Neural crest cell (in vitro differentiated cells): ENCODE measurements at places on chromosomes 4 and X.
A peak's percentile ranks its signal among the peaks of the same experiment; 100 is the strongest.

DNA sequence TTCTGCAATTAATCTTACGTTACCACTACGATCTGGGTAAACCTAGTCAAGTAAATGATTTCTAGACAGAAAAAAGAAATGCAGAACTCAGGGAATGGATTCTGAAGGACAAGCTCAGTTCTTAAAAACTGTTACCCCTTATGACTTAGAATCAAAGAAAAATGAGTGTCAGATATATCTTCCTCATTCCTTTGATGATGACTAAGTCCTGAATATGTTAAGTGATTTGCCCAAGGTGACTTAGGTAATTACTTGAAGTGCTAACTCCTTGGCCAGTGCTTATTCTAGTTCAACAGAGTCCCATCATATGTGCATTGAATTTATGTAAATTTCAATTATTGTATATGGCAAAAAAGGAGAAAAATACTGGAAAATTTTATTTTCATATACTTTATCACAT, 92.5 kb downstream of the PPEF1 start:
- H3K27me3 ChIP-seq = no peaks in the 10 kb centered on the region
- no peaks in the 10 kb centered on the region for H3K36me3 ChIP-seq
- H3K27ac ChIP-seq = no peak overlapping the region
- no peaks in the 10 kb centered on the region for H3K4me1 ChIP-seq
- no peak overlapping the region for H3K4me3 ChIP-seq

- no peaks in the 10 kb centered on the region for H3K27me3 ChIP-seq
- H3K4me3 ChIP-seq = no peak overlapping the region
- no peak overlapping the region for H3K27ac ChIP-seq
These were observed 436.2 kb downstream of the FAT4 start for GRCh38 chr4:125750828-125751466.

DNA sequence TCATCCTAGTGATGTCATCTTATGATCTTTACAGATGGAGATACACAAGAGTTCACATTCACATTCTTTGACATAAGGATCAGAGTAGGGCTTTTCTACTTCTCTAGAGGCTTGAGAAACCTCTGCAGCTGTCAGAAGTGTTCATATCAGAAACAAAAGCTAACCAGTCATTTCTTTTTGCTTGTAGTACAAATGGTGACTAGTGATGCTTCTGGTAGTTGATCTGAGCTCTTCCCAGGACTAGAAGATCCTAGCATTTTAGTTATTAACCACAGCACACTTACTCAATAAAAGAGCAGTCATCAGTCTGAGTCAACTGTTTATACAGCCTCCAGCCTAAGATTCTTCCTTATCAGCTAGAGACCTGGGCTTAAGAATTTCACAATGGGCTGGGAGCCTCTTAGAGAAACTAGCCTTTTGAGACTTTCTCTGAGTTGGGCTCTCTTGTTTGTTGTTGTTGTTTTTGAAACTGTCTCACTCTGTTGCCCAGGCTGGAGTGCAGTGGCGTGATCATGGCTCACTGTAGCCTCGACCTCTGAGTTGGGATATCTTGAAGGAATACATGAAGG, 84.1 kb downstream of the TMEM164 start:
- peaks cover 9% of the 10 kb centered on the region for H3K36me3 ChIP-seq
- H3K27me3 ChIP-seq = no peaks in the 10 kb centered on the region
- H3K4me3 ChIP-seq = no peak overlapping the region
- DNase-seq = no peak

GRCh38 chr4:38099908-38100407, 139.8 kb downstream of the PTTG2 start:
- H3K4me1 ChIP-seq = peaks cover 4% of the 10 kb centered on the region
- H3K36me3 ChIP-seq = peaks cover 9% of the 10 kb centered on the region
- H3K4me3 ChIP-seq = no peak overlapping the region
- H3K27me3 ChIP-seq = no peaks in the 10 kb centered on the region
- no peak overlapping the region for H3K27ac ChIP-seq
- no peak for DNase-seq

- DNase-seq = no peak
- no peaks in the 10 kb centered on the region for H3K36me3 ChIP-seq
- no peaks in the 10 kb centered on the region for H3K27me3 ChIP-seq
- no peak overlapping the region for H3K4me3 ChIP-seq
These were observed 64.4 kb downstream of the CHRNA9 start for GRCh38 chr4:40399578-40399977.

GRCh38 chr4:1572521-1572920, 111.6 kb downstream of the FAM53A start:
- H3K4me1 ChIP-seq = peaks cover 14% of the 10 kb centered on the region
- H3K36me3 ChIP-seq = no peaks in the 10 kb centered on the region
- H3K27ac ChIP-seq = no peak overlapping the region
- H3K27me3 ChIP-seq = peaks cover 15% of the 10 kb centered on the region

DNA sequence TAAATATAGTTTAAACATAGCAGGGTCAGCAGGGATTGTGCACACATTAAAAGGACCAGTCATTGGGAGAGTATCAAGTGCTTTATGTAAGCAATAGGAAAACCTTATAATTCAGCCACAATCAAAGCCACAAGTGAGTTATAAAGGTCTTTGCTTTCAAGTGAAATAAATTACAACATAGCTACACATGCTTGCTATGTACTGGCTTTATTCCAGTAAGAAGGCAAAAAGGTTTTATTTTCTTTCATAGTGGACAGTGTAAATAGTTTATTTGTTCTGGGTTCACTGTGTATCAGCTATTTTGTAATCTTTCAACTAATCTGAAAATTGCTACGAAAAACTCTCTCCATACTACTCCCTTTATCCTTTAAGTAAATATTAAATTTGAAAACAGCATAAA, 691.4 kb downstream of the PCDH7 start:
- no peak overlapping the region for H3K27ac ChIP-seq
- no peaks in the 10 kb centered on the region for H3K36me3 ChIP-seq
- no peaks in the 10 kb centered on the region for H3K27me3 ChIP-seq
- DNase-seq = no peak
- no peaks in the 10 kb centered on the region for H3K4me1 ChIP-seq

- H3K27ac ChIP-seq = no peak overlapping the region
- peaks cover 28% of the 10 kb centered on the region for H3K27me3 ChIP-seq
- no peak for DNase-seq
- no peak overlapping the region for H3K4me3 ChIP-seq
- no peaks in the 10 kb centered on the region for H3K36me3 ChIP-seq
These were observed 11.6 kb upstream of the NR3C2 start for GRCh38 chr4:148453833-148454232.

DNA sequence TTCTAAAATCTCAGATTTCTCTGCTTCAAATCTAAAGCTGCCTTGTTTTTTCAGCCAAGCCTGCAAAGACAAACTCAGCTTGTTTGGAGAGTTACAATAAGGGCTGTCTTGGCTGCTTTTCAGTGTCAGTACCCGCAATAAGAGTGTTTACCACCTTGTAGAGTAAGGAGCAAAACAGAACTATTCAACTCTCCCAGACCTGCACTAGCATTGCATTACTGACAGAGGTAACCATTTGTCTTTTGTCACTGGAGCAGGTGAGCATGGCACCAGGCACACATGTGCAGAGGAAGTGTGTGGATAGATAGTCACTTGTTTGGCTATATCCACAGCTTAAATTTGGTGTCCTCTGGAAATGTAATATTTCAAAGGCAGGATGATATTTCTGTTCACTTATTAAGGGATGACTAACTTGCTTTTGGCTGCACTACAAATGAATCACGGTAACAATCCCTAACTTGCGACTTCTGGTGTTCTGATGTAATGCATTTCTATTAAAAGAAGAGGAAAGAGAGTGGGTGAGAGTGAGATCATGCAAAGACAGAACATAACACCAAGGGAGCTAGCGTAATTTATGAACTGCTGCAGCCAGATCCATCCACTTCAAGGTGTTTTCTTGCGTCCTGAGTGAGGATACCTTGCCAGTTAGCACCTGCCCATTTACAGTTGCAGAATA, 38.6 kb downstream of the PTCHD1 start:
- H3K27ac ChIP-seq = no peak overlapping the region
- no peak for DNase-seq
- no peaks in the 10 kb centered on the region for H3K4me1 ChIP-seq
- H3K4me3 ChIP-seq = no peak overlapping the region

DNA sequence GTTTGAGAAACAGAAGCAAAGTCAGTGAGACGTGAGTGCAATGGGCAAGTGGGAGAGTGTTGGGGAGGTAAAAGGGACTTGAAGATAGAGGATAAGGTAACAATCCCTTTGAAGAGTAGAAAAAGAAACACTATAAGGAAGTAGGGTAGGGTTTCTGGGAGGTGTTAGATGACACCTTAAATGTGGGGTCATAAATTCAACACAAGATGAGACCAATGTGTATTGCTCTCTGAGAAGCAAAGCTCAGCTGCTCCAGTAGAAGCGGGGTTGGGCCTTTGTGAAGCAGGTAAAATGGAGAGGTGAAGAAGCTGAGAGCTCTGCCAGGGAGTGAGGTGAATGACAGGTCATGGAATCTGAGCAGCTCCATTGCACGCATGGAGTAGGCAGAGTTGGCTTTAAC, 85.3 kb downstream of the REELD1 start:
- H3K27me3 ChIP-seq = no peaks in the 10 kb centered on the region
- H3K4me1 ChIP-seq = no peaks in the 10 kb centered on the region
- H3K27ac ChIP-seq = no peak overlapping the region

DNA sequence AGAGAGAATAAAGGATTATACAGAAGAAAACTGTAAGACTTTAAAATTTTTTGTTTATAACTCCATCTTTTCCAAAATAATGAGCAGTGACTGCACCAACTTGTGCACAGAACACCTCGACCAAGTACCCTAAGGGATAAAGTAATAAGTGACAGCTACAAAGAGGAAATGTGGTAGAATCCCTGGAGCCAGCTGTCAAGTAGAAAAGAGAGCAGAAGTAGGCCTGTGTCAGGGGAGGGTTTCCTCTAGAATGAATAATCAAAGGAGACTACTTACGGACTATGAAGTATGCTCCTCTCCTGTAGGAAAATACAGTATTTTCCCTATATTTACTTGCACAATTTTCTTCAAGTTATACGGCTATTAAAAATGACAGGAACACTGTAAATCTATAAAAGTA, 1.2 kb downstream of the EIF1AX start:
- H3K27me3 ChIP-seq = no peaks in the 10 kb centered on the region
- no peak for DNase-seq
- H3K4me3 ChIP-seq = peak overlapping the region; percentile 95
- H3K36me3 ChIP-seq = peaks cover 21% of the 10 kb centered on the region

DNA sequence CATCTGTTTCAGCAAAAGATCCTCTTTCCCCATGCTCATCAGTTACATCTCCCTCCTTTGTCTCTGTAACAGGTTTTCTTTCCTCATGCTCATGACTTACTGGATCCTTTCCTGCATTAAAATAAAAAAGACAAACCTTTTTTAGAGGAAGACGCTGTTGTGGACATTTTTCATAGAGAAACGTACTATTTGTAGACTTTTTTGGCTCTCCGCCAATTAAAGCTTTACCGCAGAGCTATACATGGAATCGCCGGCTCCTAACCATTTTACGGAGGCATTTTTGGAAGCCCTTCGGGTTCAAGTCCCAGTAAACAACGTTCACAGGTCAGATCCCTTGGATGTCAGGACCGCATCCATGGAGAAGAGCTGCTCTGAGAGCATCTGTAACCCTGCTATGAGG, 1.3 kb downstream of the FAM9C start:
- peaks cover 2% of the 10 kb centered on the region for H3K36me3 ChIP-seq
- no peak overlapping the region for H3K27ac ChIP-seq
- no peaks in the 10 kb centered on the region for H3K27me3 ChIP-seq
- peaks cover 22% of the 10 kb centered on the region for H3K4me1 ChIP-seq

DNA sequence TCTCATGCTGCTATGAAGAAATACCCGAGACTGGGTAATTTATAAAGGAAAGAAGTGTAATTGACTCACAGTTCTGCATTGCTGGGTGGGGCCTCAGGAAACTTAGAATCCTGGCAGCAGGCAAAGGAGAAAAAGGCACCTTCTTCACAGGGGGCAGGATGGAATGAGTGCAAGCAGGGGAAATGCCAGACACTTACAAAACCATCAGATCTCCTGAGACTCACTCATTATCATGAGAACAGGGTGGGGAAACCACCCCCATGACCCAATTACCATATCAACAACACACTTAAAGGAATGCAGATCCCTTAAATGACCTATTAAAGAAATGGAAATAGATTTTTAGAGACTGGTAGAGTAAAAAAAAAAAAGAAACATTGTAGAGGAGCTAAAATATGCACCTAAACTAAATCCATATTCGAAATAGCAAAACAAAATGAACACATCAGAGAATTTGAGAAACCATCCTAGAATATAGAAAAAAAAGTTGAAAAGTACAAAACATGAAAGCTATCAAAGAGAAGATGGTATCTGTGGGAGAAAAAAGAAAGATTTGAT, 104.3 kb upstream of the UGT8 start:
- peaks cover 17% of the 10 kb centered on the region for H3K4me1 ChIP-seq
- H3K4me3 ChIP-seq = no peak overlapping the region
- H3K27ac ChIP-seq = no peak overlapping the region

DNA sequence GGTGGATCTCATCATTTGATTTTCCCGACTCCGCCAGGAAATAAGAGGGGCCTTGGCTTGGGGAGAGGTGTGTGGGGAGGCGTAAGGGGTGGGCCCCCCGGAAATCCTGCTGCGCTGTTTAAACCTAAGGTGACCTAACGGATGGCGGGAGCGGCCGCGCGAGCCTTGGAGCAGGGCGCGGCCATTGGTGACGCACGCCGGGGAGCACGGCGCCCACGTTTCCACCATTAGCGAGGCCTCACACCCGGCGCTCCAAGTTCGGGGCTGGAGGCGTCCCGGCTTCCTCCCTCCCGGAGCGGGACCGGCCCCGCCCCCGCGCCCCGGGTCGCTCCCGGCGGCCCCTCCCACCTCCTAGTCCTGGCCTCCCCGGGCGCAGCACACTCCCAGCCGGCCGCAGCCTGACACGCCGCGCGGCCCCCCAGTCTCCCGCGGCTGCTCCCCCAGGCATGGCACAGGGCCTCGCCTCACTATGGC, at the start of gene SMS:
SMS (plus strand) TSS at position 354 of the 474 bp plus-strand sequence; CDS start at position 470, 116 bp downstream.
- H3K36me3 ChIP-seq = peaks cover 11% of the 10 kb centered on the region
- H3K4me3 ChIP-seq = peak within 1 kb of the TSS; percentile 95
- DNase-seq = peak; percentile 54
- peak within 1 kb of the TSS; percentile 95 for H3K27ac ChIP-seq
- peaks cover 46% of the 10 kb centered on the region for H3K4me1 ChIP-seq

DNA sequence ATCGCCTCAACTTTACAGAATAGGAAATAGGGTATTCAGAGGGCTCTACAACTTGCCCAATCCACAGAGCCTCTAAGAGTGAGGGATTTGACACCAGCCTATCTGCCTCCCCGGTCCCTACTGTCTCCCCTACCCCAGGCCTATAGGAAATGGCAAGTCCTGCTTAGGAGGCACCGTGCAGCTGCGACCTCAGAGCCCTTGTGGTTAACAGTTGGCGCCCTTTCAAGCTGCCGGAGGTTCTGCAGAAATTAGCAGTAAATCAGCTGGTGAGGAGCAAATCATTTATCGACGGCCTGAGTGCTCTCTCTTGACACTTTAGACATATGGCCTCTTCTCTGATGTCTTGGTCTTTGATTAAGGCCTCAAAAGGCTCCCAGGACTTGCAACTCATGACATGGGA, 96.9 kb downstream of the CLNK start:
- no peaks in the 10 kb centered on the region for H3K36me3 ChIP-seq
- DNase-seq = no peak
- H3K4me3 ChIP-seq = no peak overlapping the region
- H3K27ac ChIP-seq = no peak overlapping the region
- no peaks in the 10 kb centered on the region for H3K27me3 ChIP-seq
